ENCODE measurements at places on chromosomes 5 and 9.

DNA sequence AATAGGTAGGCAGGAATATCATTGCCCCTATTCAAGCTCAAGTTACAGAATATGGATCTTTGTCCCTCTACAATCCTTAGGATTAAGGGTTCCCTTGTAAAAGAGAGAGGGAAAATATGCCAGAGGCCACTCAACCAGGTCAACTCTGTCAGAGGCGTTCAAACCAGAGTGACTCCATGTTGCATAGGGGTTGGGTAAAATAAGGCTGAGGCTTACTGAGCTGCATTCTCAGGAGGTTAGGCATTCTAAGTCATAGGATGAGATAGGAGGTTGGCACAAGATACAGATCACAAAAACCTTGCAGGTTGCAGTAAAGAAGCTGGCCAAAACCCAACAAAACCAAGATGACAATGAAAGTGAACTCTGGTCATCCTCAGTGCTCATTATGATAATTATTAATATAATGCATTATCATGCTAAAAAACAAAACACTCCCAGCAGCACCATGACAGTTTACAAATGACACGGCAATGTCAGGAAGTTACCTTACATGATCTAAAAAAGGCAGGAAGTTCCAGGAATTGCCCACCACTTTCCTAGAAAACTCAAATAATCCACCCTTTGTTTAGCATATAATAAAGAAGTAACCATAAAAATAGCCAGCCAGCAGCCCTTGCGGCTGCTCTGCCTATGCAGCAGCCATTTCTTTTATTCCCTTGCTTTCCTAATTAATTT, 64.8 kb downstream of the ERP44 start:
- DNase-seq = no peak

GRCh38 chr9:19405771-19406170, 3.0 kb upstream of the ACER2 start:
- no peak for DNase-seq

DNA sequence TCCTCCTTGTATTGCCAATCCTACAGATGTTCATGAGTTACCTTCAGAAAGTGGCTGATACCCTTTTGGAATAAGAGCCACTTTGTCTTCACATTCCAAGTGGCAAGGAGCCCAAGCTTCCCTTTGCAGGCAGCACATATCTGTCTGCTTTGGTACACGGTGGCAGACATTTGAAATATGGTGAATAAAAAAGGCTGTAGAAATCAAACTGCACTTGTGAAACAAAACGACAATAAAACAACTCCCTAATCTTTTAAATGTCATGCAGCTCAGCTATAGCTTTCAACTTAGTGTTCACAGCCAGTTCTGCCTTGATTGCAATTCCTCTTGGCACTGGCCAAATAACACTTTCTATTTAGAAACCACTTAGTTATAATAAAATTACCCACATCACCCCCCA, 35.0 kb upstream of the DMAC1 start:
- DNase-seq = no peak

GRCh38 chr5:135511761-135512575, 23.8 kb downstream of the NEUROG1 start:
- no peak for DNase-seq
